ENCODE measurements at places on chromosomes 1 and 21.

GRCh38 chr1:36919491-36920145, 114.7 kb downstream of the GRIK3 start:
- no peak for DNase-seq

- no peak for DNase-seq
Measured at GRCh38 chr21:34135330-34135729, 62.0 kb downstream of the MRPS6 start.

GRCh38 chr1:91609551-91609950, 108.9 kb downstream of the CDC7 start:
- DNase-seq = no peak

GRCh38 chr1:230067419-230067870, 407 bp downstream of the GALNT2 start:
- peak; percentile 69 for DNase-seq

DNA sequence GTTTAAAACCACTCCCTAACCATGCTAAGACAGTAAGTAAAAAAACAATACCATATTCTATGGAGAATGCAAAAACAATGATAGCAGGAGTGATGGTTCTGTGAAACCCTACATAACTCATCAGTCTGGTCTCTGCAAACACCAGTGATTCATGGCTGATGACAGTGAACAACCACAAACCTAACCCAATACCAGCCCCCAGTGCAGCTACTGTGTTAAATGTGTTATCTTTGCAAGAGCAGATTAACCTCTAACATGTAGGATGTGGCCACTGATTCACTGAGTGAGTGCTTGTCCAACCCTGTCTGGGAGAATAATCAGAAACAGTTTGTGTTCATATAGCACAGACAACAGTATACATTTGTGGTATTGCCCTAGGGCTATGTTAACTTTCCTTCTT, 100.2 kb upstream of the COG2 start:
- no peak for DNase-seq

DNA sequence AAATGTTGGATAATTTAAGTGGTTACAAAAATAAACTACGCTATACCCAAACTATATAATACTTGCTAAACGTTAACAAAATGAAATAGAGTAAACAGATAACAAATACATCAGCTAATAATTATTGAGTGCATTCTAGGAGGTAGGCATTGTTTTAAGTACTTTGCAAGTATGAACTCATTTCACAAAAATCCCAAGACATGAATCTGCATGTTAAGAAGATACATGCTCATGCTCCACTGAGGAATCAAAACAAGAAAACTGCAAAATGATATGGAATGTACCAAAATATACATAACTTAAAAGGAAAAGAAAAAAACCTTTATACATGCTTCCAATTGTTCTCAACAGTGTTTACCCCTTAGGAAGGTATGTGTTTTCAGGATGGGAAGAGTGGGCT, 2.5 kb downstream of the FRRS1 start:
- no peak for DNase-seq

DNA sequence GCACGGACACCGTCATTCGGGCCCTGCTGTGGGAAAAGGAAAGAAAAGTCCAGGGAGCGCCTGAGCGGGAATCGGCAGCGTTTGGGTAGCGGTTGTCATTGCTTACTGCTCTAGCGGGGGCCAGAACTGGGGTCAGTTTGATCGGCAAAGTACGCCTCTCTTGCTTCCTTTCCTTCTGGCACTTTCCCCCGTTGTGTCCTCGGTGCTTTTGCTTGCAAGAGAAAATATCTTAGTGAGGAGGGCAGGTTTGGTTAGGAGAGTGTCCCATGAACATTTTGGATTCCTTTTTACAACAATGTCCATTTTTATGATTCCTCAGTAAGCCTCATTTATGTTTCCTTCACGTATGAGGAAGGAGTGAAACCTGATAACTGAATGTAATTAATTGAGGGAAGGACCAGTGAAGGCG, 670 bp downstream of the ST3GAL3 start:
- DNase-seq = no peak

GRCh38 chr1:18998016-18998724, 41.7 kb upstream of the IFFO2 start:
- DNase-seq = no peak

- DNase-seq = no peak
Measured at GRCh38 chr1:65471861-65472332, 51.4 kb downstream of the LEPR start.

- DNase-seq = no peak
Measured at GRCh38 chr1:198030682-198031081, 113.5 kb downstream of the LHX9 start.

GRCh38 chr1:21341022-21341421, 50.8 kb upstream of the ECE1 start:
- no peak for DNase-seq

DNA sequence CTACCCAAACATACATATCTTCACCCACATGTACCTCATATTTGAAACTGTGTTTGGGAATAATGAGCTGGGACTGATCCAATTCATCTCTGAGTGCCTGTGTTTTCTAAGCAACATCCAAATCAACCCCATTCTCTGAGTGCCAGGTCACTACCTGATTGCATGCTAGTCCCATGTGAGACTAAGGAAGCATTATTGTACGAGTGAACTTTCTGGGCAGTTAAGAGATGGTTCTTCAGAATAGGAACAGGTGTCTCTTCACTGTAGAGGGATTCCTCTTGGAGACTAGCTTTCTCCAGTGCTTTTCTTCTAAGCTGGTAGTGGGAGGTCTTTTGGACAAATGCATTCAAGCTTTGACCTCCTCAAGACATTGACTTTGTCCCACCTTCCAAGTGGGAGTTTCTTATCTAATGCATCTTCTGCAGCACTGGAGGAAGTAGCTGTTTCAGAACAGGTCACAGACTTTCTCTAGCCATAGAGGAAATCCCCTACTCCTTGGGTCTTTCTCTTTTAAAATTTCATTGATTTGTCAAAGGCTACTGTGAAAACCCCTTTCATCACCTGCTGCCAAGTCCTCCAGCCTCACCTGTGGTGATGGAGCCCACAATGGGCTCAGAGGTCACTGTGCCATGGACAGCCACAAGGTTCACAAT, 172.0 kb upstream of the KIAA0040 start:
- no peak for DNase-seq

DNA sequence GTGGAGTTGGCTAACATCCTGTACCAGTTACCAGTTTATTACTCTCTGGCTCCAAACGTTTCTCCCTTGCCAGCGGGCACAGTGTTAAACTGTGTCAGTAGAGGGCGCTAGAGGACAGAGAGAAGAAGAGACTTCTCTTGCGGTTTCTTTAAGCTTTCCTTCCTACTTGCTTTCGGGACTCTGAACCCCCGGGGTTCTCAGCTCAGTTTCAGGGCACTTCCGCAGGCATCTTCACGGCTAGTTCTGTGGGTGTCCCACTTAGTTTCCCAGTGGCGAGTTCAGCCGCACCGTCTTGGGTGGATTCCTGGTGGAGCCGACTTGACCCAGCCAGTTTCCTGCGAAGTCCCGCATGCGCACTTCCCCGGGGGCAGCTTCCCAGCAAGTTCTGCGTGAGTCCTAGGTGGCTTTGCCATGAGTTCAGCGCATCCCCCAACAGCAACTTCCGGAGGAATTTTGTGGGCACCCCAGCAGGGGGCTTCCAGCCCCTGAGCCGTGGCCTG, 37.9 kb upstream of the BTG2 start:
- peak; percentile 91 for DNase-seq

DNA sequence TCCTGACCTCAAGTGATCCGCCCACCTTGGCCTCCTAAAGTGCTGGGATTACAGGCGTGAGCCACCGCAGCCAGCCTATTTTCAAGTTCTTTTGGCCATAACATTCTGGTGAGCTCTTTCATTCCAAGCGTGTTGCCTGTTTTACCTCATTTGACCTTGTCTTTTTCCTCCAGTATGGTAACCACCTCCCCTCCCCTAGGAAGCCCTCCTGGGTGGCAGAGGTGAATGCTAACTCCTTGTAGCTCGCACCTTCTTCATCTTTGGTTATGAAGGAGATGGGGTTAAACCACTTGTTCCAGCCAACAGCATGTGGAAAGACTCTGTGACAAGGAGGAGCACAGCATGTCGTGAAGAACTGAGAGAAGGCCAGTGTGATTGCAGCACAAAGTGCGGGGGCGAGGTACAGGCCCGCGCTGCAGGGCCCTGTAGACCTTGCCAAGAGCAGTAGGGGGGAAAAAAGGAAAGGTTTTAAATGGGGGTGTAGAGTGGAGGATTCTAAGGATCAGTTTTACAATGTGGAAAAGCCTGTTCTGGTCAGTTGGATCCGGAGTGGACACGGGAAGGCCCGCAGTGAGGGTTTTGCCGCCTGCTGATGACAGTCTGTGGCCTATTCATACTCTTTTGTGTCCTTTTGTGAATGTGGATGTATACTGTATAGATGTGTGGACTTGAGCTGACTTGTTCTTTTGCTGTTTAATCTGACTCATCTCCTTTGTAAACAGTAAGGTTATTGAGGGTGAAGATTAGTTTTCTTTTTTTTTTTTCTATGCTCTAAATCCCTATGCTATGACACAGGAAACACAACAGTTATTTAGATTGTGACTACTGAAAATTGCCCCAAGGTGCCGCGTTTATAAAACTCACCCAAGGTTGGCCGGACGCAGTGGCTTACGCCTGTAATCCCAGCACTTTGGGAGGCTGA, 7.5 kb upstream of the ZNF436 start:
- no peak for DNase-seq

- DNase-seq = no peak
Measured at GRCh38 chr21:32100423-32100822, 178.4 kb downstream of the MIS18A start.
